ENCODE measurements at places on chromosomes 12 and 14. TPM values are rescaled to one million over a fixed set of nuclear protein-coding genes. Genes with fewer than 3 reads are reported as not detected.

GRCh38 chr12:44193281-44193680 lies 357.4 kb downstream of the TMEM117 start:
- peak; percentile 22 for DNase-seq

- peak; percentile 70 for DNase-seq
These were observed 207.9 kb downstream of the NUAK1 start for GRCh38 chr12:105930557-105931503.

DNA sequence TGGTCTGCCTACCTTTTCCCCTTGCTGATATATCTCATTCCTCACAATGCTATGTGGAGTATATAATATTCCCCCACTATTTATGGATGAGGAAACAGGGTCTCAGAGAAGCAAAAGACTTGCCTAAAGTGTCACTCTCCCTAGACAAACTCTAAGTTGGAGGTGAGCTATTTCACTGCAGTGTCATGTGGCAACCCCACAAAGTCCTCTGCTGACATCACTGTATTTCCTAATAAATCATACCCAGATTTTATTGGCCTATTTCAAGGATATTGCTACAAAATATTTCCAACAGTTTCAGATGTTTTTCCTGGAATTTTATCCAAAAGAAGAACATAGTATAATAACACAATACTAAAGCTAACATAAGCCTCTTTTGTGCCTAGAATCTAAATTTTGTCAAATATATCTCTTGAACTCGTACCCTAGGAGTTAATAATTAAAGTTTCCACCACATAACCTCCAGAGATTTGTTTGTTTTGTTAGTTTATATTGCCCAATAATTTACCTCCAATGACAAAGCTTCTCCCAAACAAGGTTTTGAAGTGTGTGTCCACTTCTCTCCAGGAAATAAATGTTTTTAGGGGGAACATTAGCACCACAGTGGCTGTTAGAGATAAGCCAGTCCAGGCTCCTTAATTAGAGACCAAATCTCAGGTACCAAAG lies 215.1 kb downstream of the ASCL1 start:
- DNase-seq, result no peak

DNA sequence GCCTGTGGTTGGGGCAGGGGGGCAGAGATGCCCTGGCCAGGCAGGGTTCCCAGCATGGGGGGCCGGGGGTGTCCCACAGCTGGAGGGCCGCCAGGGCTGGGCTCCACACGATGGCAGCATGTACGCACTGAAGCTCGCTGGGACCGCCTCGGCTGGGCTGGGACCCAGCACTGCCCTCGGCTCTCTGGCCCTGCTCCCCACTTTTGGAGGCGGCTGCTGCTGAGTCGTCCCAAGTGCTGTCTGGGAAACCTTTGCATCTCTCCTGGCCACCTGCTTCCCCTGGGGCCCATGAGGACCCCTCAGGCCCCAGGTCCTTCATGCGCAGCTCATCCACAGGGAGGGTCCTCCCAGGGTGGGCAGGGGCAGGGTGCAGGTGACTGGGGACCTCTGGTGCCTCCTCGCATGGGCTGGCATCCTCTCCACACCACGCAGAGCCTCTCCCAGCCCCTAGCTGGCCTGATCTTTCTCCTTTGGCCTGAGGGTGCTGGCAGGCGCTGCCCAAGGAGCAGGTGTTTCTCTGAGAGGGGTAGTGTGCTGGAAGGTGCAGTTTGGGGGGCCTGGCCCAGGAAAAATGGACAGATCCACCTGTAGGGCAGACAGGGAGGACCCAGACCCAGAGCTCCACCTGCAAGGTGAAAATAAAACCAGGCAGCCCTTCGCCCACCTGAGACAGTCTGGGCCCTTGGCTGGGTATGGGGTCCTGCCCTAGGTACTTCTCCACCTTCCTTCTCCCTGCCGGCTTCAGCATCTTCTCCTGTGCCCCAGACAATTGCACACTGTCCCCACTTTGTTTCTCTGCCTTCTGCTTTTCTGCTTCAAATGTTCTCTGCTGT lies 46.9 kb downstream of the DLK1 start:
- no peak for DNase-seq

GRCh38 chr12:100442403-100442802 lies 31.3 kb upstream of the NR1H4 start:
- no peak for DNase-seq

DNA sequence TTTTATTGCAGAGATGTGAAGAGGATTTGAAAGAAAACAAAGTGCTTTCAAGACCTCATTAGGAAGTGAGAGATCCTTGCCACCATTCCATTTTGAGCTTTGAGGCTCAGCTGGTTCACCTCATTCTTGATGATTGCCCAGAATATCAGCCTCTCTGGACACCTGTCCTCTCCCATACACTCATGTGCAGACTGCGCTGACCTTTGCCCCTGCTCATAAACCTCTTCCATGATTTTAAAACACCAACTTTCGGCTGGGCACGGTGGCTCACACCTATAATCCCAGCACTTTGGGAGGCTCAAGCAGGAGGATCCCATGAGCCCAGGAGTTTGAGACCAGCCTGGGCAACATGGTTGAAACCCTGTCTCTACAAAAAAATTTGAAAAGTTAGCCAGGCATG lies 8.9 kb downstream of the COX14 start:
- no peak for DNase-seq

DNA sequence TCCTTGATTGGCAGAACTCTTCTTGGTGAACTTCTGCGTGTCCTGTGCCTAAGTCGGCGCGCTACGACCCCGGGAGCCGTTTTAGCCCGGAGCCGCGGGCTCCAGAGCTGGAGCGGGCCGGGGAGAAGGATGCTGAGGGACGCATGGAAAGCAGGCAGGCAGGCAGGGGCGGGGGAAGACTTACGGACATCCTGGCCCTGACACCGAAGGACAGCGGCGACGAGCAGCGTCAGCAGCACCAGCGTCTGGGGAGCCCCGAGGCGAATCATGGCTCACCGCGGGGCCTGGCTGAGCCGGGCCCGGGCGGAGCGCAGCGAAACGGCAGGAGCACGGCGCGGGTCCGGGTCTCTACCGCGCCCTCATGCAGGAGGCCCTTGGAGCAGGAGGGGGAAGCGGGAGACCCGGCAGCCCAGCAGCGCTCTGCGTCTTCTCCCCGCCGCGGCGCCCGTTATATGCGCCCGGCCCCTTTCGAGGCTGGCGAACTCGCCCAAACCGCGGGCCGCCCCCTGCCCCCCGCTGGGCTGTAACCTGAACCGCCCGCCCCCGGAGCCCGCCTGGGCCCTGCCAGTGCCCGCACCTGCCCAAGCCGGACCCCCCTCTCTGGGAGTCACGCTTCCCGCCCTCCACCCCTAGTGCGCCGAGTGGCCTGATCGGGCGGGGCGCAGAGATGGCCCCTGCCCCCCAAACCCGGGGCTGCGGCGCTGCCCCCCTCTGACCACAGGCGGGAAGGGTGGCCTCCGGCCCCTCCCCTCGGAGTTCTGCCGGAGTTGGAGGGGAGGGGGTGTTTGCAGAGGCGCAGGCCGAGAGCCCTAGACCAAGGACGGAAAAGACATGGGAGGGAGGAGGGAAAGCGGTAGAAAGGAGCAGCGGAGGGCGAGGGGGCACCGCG lies at the start of gene COL2A1:
Gene COL2A1 (minus strand): TSS at position 424 of the 889 bp plus-strand sequence. CDS start 155 bp downstream, at position 269.
- no peak for DNase-seq

GRCh38 chr14:89053303-89053702 lies 228.9 kb downstream of the TTC8 start:
- no peak for DNase-seq

- no peak for DNase-seq
These were observed 61.3 kb downstream of the DIP2B start for GRCh38 chr12:50566066-50566465.

GRCh38 chr12:47236109-47236714 lies 156.5 kb upstream of the AMIGO2 start:
- peak; percentile 81 for DNase-seq

GRCh38 chr14:59069163-59069854 lies 119.2 kb upstream of the DAAM1 start:
- DNase-seq, result no peak

GRCh38 chr12:109596418-109597244 lies 23.0 kb downstream of the MVK start:
- DNase-seq, result no peak

The GZMH gene
- total RNA-seq, result not detected

The FSCB gene
- not detected for total RNA-seq

Data from renal cortical epithelial cell (primary cell).